ENCODE measurements at places on chromosomes 3 and 15.

DNA sequence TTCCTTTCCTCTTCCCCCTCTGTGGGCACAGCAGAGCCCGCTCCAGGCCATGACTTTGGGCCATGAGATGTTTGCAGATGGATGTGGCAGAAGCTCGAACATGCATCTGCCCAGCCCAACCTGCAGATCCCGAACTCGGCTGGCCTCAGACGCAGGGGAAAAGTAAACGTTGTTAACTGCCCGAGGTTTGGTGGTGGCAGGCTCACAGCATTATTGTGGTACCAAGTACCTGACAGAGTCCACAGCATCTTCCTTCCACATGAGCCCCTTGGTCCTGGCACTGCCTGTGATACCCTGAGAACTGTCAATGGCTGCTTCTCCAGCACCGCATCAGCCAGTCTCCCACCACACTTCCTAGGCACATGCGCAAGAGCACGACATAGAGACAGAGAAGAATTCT lies 424.3 kb downstream of the OCA2 start:
- no peak for DNase-seq

- no peak for DNase-seq
These were observed 58.3 kb upstream of the TFRC start for GRCh38 chr3:196140224-196140623.

DNA sequence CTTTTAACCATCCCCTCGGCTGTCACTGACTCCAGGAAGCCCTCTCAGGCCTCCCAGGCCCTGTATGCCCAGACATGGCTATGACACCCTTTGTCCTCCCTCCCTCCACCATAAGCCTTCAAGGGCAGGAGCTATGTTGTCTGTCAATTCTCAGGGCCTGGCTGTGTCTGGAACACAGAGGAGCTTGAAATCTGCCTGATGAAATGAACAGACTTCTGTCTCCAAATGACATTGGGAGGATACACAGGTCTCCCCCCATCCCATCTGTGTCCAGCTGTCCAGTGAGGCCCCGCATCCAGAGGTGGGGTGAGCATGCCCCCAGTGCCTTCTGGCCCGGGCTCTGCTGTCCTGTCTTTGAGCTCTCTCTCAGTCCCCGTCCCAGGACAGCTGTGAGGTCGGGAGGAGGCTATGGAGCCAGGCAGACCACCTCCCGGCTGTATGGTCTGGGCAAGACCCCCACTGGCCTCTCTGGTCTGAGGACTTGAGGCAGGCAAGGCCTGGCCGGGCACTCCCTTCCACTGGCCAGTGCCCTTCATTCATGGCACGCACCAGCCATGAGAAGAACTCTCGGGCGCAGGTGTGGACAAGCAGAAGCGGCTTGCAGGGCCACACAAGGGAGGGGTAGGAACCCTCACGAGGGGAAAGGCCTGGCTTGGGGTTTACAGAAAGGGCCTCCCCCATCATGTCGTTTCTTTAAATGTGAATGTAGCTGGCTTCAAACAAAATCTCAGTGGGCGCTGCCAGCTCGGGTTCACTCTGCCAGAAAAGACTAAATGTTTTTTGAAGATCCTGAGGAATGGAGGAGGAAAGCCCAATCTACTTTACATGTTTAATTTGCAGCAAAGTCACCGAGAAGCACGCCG lies 38.9 kb downstream of the PCSK6 start:
- DNase-seq, result no peak

GRCh38 chr3:129352650-129353588 lies 74.2 kb downstream of the HMCES start:
- no peak for DNase-seq
